Large intestine (tissue), 12 donors: ENCODE measurements at places on chromosomes 3 and 15. TPM values are rescaled to one million over a fixed set of nuclear protein-coding genes. Genes with fewer than 3 reads are reported as not detected.

DNA sequence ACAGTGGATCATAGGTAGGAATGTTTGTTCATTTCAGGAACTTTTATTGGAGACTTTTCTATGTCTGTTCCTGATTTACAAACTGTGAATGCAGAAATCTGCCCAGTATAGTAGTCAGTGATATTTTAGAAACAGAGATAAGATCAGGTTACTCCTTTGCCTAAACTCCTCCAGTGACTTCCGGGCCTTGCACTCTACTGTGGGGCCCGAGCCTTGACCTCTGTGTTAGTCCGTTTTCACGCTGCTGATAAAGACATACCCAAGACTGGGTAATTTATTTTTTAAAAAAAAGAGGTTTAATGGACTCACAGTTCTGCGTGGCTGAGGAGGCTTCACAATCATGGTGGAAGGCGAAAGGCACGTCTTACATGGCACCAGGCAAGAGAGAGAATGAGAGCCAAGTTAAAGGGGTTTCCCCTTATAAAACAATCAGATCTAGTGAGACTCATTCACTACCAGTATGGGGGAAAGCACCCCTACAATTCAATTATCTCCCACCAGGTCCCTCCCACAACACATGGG is 127.1 kb downstream of the DNAJB8 start:
- H3K27ac ChIP-seq = no peak overlapping the region
- no peak for DNase-seq
- H3K4me3 ChIP-seq = no peak overlapping the region

DNA sequence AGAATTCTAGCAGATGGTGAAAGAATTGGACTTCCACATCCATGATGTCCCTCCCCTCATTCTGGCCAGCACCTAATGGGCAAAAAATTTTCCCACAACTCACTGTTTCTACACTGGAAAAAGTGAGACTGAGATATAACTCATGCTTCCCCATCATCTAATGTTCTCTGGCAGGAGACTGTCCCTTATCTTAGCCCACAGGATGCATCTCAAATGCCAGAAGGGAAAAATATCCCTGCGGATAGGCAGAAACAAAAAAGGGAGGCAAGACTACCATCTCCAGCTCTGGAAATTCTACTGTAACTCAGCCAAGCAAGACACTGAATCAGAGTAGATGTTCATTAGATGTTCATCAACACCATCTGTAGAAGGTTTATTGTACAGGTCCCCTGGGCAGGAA is 58.6 kb downstream of the DLG1 start:
- no peak overlapping the region for H3K27ac ChIP-seq
- no peaks in the 10 kb centered on the region for H3K4me1 ChIP-seq
- H3K27me3 ChIP-seq = no peaks in the 10 kb centered on the region
- H3K4me3 ChIP-seq = no peak overlapping the region
- peaks cover 13% of the 10 kb centered on the region for H3K36me3 ChIP-seq
- no peak for DNase-seq

DNA sequence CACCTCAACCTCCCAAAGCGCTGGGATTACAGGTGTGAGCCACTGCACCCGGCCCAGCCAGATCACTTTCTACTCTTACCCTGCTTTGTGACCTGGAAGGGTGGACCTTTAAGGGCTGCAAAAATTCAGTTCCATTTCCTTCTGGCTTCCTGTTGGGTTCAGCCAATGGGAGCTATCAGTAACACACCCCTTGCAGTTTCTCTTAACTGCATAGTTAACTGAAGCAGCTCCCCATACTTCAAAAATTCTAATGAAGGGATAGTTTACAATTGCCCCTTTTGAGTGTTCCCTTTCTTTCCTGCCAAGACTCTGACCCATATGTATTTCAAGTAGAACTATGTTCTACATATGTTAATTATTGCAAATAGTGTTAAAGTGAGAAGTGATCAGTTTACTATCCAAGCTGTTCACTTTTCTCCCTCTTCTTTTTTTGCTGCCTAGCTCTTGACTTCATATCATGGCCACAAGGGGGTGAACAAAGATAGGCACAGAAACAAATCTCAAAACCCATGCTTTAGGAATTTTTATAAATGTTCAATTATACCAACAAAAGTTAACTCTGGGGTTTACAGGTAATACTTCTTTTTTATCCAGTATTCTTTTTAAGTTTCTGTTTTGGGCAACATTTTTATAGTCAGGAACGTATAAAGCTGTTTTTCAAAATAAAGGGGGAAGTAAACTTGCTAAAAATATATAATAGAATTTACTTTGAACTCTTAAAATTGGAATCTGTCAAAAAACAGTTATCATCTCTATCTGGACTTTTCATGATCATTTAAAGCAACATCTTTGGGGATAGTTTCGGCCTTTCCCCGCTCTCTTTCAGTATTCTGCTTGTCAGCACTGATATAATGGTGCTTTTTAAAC is 8.1 kb downstream of the PGBD4 start:
- no peaks in the 10 kb centered on the region for H3K36me3 ChIP-seq
- H3K27me3 ChIP-seq = no peaks in the 10 kb centered on the region
- no peak for DNase-seq
- H3K4me1 ChIP-seq = no peaks in the 10 kb centered on the region
- no peak overlapping the region for H3K4me3 ChIP-seq

Gene MRAS
- 6.3 TPM for polyA plus RNA-seq

Gene GLDN
- 0.64 TPM for polyA plus RNA-seq

Gene KLF15
- polyA plus RNA-seq = 1.4 TPM
